Kidney tubule cell (primary cell): ENCODE measurements at places on chromosomes 12 and 14.

DNA sequence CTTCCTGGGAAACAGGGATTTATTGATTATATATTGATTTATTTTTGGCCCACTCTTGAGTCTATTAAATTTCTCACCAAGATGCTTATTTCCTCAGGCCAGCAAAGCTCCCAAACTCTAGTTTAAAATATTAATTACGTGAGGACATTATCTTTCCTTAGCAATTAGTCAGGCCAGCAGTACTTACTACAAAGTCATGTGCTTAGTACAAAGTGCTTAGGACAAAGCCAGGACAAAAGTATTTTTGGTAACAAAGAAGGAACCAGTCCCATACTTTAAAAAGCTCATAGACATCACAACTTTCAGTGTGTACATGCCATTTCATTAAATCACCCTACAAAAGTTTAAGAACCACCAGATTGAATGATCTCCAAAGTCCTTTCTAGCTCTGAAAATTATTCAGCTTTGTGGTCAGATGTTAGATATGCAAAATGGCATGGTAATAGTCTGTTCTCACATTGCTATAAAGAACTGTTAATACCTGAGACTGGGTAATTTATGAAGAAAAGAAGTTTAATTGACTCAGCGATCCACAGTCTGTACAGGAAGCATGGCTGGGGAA, 94.7 kb upstream of the PWP1 start:
- DNase-seq = no peak

GRCh38 chr12:749751-750270, 2.6 kb upstream of the WNK1 start:
- DNase-seq = peak; percentile 1

- no peak for DNase-seq
These were observed 44.5 kb downstream of the DYNC1H1 start for GRCh38 chr14:102008891-102009290.

- no peak for DNase-seq
These were observed 123.9 kb downstream of the PRMT8 start for GRCh38 chr12:3614806-3615466.

GRCh38 chr14:72318648-72319047, 386.4 kb downstream of the RGS6 start:
- no peak for DNase-seq

DNA sequence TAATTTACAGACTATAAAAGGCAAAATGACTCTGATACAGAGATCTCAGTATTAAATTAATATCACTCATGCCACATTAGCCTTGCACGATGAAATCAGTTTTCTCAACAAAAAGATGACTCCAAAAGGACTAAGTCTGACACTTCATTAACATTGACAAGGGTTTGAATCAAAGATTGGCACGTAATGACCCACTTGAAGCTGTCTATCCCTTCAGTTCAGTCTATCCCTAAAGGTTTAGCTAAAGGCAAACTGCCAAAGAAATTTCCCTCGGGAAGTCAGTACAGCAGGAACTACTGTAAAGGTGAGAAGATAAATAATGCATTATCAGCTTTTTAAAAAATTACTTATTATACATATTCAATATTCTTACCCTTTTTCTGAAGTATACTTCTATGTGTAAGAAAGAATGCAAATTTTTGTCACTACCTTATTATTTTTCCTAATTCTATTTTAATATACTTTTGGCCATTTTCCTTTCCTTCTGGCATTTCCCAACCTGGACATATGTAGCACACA, 127.1 kb downstream of the NELL2 start:
- no peak for DNase-seq

- no peak for DNase-seq
These were observed 135.7 kb downstream of the DICER1 start for GRCh38 chr14:95021588-95021987.
